ENCODE measurements at places on chromosomes 4 and X. TPM values are rescaled to one million over a fixed set of nuclear protein-coding genes. Genes with fewer than 3 reads are reported as not detected.

- no peaks in the 10 kb centered on the region for H3K36me3 ChIP-seq
- H3K27me3 ChIP-seq: peaks cover 39% of the 10 kb centered on the region
- no peak overlapping the region for H3K4me3 ChIP-seq
- DNase-seq: no peak
Observed at GRCh38 chr4:84479663-84480062, 19.4 kb downstream of the NKX6-1 start.

GRCh38 chr4:88320224-88320779 lies 35.9 kb upstream of the PPM1K start:
- H3K36me3 ChIP-seq: no peaks in the 10 kb centered on the region
- no peaks in the 10 kb centered on the region for H3K27me3 ChIP-seq
- DNase-seq: no peak

WWC2 gene
- 1.6 TPM for total RNA-seq

GRCh38 chr4:244471-244870 lies 60.8 kb downstream of the ZNF732 start:
- DNase-seq: peak; percentile 75
- H3K4me3 ChIP-seq: no peak overlapping the region
- H3K27me3 ChIP-seq: no peaks in the 10 kb centered on the region
- no peak overlapping the region for H3K27ac ChIP-seq
- no peaks in the 10 kb centered on the region for H3K36me3 ChIP-seq

NUDT10 gene
- total RNA-seq: 0.36 TPM

- H3K27ac ChIP-seq: no peak overlapping the region
- H3K36me3 ChIP-seq: peaks cover 38% of the 10 kb centered on the region
Observed at GRCh38 chr4:80065601-80066000, 7.4 kb downstream of the ANTXR2 start.

- no peaks in the 10 kb centered on the region for H3K36me3 ChIP-seq
- DNase-seq: no peak
- peaks cover 14% of the 10 kb centered on the region for H3K4me1 ChIP-seq
Observed at GRCh38 chr4:143369552-143369951, 32.9 kb downstream of the GAB1 start.

REELD1 gene
- total RNA-seq: 2.6 TPM

EDNRA gene
- total RNA-seq: not detected

GRCh38 chr4:147461161-147461560 lies 19.7 kb upstream of the EDNRA start:
- H3K27me3 ChIP-seq: no peaks in the 10 kb centered on the region
- H3K4me1 ChIP-seq: no peaks in the 10 kb centered on the region
- no peak overlapping the region for H3K4me3 ChIP-seq

DNA sequence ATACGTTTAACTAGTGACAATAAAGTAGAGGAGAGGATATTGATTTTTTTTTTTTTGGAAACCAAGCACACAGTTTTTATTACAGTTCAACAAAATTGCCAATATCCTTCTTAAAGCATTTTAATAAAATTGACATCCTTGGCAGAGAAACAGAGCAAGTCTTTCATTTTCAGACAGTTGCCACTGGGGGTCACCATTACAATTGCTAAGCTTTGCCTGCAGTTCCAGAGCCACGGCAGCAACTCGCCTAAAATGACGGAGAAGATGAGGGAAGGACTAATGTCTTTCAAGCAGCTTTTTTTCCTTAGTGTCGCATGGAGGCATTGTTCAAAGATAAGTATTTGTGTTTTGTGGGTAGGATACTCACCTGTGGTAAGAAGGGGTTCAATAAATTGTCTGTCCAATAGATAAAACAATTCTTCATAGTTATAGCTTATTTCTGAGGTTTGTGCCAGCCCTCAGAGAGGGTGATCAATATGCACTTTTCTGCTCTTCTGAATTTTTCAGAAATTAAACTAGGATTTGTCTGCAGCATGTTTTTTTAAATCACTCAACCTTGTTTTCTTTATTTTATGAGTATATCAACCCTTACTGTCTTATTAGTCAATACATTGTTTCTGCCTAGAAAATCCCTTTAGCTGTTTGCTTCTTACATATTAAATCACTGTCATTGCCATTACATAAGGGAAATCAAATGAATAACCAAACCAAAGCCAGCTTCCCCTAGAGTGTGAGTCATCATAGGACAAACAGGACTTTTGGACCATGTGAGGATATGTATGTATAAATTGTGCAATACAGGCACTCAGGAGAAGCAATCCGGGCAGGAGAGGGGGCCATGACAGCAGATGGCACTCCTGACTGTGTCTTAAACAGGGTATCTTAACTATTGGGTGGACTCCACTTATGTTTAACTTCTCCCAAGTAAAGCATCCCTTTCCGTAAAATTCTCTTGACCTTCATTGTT lies 508.1 kb upstream of the ARX start:
- H3K4me1 ChIP-seq: no peaks in the 10 kb centered on the region
- no peaks in the 10 kb centered on the region for H3K36me3 ChIP-seq
- no peaks in the 10 kb centered on the region for H3K27me3 ChIP-seq
- no peak for DNase-seq
- no peak overlapping the region for H3K4me3 ChIP-seq

MAGED4 gene
- 8.6 TPM for total RNA-seq

DUSP9 gene
- not detected for total RNA-seq

DNA sequence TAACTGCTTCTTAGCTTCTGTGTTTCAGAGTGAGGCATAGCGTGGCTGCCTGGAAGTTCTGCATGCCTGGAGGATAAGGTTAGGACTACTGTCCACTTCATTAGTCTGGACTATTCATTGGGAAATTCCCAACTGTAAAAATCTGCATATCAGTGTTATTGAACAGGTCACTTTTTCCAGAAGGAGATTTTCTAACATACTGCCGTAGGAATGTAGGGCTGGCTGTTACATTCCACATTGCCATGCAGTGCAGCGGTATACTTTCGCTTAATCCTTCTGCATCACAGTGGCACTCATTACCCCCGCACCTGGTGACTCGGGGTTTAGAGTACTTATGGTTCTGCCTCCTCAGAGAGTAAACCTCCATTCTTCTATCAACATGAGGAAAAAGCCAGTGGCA lies 104.6 kb downstream of the NPFFR2 start:
- H3K27me3 ChIP-seq: no peaks in the 10 kb centered on the region
- no peak overlapping the region for H3K27ac ChIP-seq
- H3K4me3 ChIP-seq: no peak overlapping the region
- DNase-seq: no peak
- H3K36me3 ChIP-seq: no peaks in the 10 kb centered on the region

GRCh38 chr4:168800926-168801325 lies 209.1 kb downstream of the CBR4 start:
- H3K27ac ChIP-seq: no peak overlapping the region
- H3K4me3 ChIP-seq: no peak overlapping the region
- H3K36me3 ChIP-seq: no peaks in the 10 kb centered on the region
- H3K4me1 ChIP-seq: no peaks in the 10 kb centered on the region
- H3K27me3 ChIP-seq: no peaks in the 10 kb centered on the region

GRCh38 chr4:174281901-174282300 lies 1.6 kb downstream of the FBXO8 start:
- no peaks in the 10 kb centered on the region for H3K36me3 ChIP-seq
- H3K27me3 ChIP-seq: no peaks in the 10 kb centered on the region
- DNase-seq: no peak
- peaks cover 20% of the 10 kb centered on the region for H3K4me1 ChIP-seq

ZNF732 gene
- not detected for total RNA-seq

GRCh38 chr4:87075876-87076275 lies 141.1 kb downstream of the AFF1 start:
- H3K4me3 ChIP-seq: no peak overlapping the region
- no peak overlapping the region for H3K27ac ChIP-seq
- no peaks in the 10 kb centered on the region for H3K36me3 ChIP-seq
- DNase-seq: no peak
- H3K27me3 ChIP-seq: no peaks in the 10 kb centered on the region
- peaks cover 22% of the 10 kb centered on the region for H3K4me1 ChIP-seq

DNA sequence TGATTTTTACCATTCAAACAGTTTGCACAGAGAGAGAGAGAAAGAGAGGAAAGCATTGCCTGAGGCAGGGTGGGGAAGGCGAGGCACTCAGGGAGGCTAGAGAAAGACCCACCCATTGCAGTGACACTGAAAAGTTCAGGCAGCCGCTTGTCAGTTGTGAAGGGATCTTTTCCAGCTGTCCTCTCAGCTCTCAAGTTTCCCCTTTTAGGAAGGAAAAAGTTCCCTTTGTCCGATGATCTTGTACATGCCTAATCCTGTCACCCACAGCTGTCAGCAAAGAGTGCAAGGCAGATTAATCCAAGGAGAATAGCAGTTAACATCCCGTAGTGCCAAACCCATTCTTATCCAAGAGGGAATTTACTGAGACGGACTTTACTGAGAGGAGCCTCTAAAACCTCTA lies 255.0 kb downstream of the MAGEB5 start:
- no peak for DNase-seq
- H3K4me3 ChIP-seq: no peak overlapping the region
- no peaks in the 10 kb centered on the region for H3K27me3 ChIP-seq
- no peak overlapping the region for H3K27ac ChIP-seq
- H3K4me1 ChIP-seq: no peaks in the 10 kb centered on the region

GRCh38 chr4:184096561-184097240 lies 121.0 kb downstream of the ENPP6 start:
- no peak overlapping the region for H3K4me3 ChIP-seq
- no peak overlapping the region for H3K27ac ChIP-seq
- DNase-seq: no peak
- H3K27me3 ChIP-seq: no peaks in the 10 kb centered on the region

Data from B cell (primary cell).